ENCODE measurements at places on chromosomes 11 and 22.

GRCh38 chr11:70876685-70877084 is 375.7 kb downstream of the SHANK2 start:
- no peak for DNase-seq

DNA sequence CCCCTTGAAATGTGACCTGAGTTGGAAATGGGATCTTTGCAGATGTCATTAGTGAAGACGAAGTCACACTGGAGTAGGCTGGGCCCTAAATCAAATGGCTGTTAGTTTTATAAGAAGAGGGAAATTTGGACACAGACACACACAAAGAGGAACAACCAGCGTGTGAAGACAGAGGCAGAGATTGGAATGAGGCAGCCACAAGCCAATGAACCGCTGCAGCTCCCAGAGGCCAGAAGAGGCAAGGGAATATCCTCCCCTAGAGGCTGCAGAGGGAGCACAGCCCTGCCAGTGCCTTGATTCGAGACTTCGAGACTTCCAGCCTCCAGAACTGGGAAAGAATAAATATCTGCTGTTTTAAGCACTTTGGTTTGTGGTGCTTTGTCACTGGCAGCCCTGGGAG is 484.5 kb downstream of the MN1 start:
- DNase-seq = no peak

- no peak for DNase-seq
Measured at GRCh38 chr22:45402466-45402985, 10.9 kb downstream of the SMC1B start.

DNA sequence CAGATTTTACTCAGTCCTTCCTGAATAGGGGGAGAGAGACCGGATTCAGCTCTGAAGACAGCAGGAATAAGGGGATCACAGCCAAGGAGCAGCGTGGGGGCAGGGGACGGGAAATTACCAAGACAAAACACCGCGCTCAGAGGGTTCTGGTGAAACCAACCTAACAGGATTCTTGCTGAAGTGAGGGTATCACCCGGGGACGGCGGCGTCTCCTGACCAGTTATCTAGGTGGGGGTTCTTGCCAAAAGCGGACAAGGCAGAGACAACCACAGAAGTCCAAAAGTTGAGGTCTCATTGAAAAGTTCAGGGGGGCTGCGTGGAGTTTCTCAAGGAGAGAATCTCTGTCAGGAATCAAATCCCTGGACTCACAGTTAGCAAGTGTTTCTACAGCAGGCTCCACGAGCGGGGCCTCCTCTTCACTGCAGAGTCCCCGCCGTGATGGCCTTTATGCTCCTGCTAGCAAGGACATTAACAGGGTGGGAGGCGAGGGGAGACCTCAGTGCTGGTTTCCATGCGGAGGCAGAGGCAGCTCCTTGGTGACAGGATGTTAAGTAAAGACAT is 291.0 kb downstream of the BRD1 start:
- DNase-seq = no peak

GRCh38 chr11:19072464-19072863 is 11.9 kb upstream of the MRGPRX2 start:
- no peak for DNase-seq

GRCh38 chr22:35154937-35155387 is 89.0 kb downstream of the ISX start:
- no peak for DNase-seq

DNA sequence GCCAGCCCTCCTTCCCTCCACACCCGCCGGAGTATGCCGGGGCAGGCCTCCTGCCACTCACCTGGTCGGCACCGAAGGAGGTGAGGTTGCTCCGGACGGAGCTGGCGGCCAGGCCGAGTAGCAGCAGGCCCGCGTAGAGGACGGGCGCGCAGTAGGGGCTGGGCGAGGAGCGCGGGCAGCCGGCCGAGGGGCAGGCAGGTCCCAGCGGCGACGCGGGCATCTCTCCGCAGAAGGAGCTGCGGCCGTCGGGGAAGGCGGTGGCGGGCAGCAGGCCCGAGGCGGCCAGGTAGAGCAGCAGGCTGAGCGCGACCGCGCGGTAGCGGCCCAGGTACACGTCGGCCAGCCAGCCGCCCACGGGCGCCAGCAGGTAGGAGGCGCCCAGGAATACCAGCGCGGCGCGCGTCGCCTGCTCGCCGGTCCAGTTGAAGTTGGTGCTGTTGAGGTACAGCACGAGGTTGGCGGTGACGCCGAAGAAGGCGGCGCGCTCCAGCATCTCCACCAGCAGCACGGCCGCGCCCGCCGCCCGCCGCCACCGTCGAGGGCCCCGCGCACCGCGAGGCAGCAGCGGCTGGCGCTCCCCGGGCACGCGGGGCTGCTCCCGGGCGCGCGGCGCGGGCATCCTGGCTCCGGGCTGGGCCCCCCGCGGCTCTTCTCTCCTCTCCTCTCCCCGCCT is 907 bp downstream of the SLC15A3 start:
- no peak for DNase-seq

DNA sequence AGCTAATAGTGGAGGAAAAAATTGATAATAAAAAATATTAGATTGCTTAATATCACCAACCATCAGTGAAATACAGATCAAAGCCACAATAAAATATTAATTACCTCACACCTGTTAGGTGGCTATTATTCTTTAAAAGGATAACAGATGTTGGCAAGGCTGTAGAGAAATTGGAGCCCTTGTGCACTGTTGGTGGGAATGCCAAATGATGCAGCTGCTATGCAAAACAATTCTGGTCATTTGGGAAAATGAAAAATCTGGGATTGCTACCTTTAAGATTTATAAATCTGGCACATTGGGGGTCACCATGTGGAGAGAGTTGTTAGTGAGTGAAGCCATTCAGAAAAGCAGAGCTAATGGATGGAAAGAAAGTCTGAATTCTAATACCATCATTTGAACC is 143.4 kb downstream of the FCHSD2 start:
- no peak for DNase-seq

- no peak for DNase-seq
Measured at GRCh38 chr11:78201096-78201818, 12.5 kb downstream of the USP35 start.

Measured in H54 (cell line).